ENCODE measurements at places on chromosomes 11 and 22.

DNA sequence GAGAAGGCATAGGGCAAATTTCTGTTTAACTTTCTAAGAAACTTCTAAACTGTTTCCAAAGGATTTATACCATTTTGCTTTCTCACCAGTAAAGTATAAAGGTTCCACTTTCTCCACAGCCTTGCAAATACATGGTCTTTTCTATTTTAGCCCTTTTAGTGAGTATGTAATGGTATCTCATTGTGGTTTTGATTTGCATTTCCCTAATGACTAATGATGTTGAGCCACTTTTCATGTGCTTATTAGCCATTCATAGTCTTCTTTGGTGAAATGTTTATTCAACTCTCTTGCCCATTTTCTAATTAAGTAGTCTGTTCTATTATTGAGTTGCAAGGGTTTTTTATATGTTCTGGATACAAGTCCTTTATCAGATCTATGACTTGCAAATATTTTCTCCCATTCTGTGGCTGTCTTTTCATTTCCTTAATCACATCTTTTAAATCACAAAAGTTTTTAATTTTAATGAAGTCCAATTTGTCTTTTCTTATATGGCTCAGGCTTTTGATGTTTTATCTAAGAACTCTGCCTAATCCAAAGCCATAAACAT is 83.8 kb upstream of the KCNQ1OT1 start:
- DNase-seq: no peak

- peak; percentile 11 for DNase-seq
These were observed 866 bp downstream of the EXPH5 start for GRCh38 chr11:108592591-108593213.

DNA sequence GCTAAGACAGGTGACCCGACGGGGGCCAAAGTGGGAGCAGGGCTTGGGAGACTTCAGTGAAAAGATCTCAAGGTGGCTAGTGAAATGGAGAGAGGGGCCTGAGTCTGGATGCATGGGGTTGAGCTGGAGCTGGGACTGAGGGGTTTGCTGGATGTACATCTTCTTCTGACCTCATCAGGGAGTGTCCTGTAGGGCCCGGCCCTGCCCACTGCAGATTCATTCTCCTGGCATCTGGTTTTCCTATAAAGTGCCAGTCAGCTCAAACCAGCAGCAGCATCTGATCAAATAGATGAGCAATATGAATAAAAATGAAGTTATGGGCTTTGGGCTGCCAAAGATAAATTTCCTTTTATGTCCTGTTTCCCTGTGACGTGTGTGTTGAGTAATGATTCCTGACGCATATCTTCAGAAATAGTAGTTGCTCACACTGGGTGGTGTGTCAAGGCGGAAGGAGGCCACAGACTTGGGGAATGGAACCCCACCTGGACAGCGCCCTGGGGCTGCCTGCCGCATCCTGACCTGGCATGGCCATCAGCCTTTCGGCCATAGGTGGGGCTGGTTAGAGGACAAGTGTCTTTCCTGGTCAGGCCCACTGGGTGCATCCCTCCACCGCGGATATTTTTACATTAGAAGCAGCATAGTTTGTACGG is 135.4 kb downstream of the OSBP2 start:
- DNase-seq: no peak

DNA sequence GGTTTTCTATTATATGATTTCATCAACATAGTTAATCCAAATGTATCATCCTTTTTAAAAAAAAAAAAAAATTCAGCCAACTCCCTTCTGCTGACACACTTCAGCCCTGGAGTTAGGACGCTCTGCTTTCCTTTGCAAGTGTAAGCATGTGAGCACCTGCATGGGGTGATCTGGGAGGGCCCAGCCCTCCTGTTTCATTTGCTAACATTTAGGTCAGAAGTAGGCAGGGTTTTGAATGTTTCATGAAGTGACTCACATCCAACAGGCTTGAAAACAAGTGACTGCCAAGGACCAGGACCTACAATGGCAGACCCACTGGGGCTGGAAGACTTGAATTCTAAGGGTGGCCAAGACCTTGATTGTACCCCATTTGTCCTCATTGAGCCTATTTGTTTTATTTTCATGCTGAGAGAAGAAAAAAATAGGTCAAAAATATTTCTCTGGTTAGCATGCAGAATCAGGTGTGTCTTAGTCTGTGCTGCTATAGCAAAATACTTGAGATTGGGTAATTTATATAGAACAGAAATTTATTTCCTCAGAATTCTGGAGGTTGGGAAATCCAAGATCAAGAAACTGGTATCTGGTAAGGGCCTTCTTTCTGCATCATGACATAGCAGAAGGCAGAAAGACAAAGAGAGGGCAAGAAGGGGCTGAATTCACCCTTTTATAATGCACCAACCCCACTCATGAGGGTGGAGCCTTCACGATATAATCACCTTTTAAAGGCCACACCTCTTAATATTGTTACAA is 137.6 kb downstream of the CD44 start:
- no peak for DNase-seq

DNA sequence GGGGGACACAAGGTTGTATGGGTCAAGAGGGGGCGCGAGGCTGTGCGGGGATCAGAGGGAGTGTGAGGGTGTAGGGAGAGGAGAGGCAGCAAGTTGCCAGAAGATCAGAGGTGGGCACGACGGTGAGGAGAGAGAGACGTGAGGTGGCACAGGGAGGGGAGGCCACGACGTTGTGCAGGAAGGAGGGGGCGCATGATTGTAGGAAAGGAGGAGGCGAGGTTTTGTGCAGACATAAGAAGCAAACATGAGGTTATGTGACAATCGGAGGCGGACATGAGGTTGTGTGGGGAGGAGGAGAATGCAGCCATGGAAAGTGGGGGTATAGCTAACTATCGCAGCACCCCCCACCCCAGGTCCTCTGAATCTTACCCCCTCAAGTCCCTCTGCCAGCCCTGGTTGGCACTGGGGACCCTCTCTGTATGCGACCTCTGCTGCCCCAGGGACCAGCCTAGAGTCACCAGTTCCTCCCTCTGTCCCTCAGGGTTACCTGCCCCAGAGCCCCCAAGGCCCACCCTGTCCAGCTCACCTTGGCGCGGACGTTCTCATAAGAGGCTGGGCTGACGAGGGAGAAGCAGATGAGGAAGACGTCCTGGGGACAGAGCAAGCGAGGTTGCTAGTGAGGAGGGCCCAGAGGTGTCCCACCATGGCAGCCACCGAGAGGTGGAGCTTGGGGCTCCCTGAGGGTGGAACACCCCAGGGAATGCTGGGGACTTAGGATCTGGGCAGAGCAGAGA is 12.5 kb downstream of the RAC2 start:
- no peak for DNase-seq

DNA sequence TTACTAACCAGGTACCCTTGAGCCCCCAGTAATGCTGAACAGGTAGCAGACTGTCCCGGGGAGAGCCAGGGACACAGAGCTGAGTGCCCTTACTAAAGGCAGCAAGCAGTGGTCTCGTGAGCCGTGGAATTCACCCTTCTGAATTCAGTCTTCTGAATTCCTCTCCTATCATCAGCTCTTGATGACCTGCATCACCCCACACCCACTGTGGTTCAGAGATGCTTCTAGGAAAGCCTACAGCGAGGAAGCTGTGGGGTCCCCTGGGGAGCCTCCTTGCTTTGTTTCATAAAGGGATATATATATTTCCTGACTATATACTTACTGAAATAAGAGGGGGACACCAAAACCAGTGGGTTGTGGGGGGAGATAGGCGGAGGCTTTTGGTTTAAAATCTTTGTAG is 2.6 kb downstream of the SPATA19 start:
- DNase-seq: no peak

GRCh38 chr22:23762842-23763578 is at the start of gene C22orf15:
Gene C22orf15 (plus strand): TSS chr22:23762990. CDS start chr22:23763307, 317 bp downstream.
- no peak for DNase-seq

DNA sequence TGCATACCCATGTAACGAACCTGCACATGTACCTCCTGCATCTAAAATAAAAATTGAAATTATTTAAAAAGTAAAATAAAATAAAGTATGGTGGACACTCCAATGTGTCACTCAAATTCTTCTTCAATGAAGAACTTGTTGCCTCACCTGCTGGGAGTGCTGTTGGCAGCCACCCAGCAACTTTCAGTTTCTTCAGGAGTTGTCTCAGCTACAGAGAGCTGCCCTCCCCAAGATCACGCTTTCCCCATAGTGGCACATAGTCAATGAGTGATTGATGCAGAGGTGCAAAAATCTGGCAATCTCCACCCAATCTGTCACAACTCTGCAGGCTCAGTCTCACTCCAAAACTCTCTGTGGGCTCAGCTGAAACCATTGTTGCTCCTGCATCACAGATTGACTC is 92.3 kb upstream of the C11orf87 start:
- DNase-seq: no peak

DNA sequence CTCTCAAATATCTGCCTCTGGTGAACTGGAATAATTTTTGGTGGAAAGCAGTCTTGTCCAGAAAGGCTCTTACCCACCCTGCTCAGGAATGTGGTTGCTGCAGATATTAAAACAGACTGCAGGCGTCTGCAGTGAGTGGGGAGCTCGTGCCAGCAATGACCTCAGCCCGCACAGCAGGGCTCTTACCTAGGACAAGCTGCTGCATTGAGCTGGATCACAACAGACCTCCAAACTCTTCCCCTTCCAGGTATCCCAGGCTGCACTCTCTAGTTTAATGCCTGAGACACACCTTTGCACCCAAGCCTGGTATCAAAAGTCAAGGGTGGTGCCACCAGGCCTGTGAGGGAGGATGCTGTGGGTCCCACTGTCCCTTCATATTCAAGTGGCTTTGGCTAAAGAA is 69.7 kb upstream of the CDON start:
- no peak for DNase-seq

DNA sequence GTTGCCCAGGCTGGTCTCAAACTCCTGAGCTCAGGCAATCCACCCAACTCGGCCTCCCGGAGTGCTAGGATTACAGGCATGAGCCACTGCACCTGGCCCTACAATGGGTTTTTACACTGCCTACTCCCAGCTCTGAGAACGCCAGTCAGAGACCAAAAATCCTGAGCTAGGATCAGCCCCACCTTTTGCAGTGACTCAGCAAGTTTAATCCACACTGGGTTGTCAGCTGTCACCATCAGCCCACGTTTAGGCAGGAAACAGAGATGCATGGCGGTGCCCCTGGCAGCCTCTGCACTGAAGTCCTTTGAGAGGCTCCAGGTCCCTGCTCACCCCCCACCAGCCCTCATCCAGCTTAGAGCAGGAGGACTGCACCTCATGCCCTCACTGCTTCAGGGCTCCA is 117.6 kb downstream of the ARHGAP8 start:
- no peak for DNase-seq

- no peak for DNase-seq
These were observed 64.3 kb upstream of the CHRM4 start for GRCh38 chr11:46455834-46456233.
